GF-D8 (cell line): ENCODE measurements at places on chromosomes 7 and 10.
A peak's percentile ranks its signal among the peaks of the same experiment; 100 is the strongest.

GRCh38 chr7:1961701-1962276, 271.0 kb downstream of the MAD1L1 start:
- no peak for DNase-seq

GRCh38 chr10:75978213-75978612, 546.8 kb downstream of the LRMDA start:
- no peak for DNase-seq

DNA sequence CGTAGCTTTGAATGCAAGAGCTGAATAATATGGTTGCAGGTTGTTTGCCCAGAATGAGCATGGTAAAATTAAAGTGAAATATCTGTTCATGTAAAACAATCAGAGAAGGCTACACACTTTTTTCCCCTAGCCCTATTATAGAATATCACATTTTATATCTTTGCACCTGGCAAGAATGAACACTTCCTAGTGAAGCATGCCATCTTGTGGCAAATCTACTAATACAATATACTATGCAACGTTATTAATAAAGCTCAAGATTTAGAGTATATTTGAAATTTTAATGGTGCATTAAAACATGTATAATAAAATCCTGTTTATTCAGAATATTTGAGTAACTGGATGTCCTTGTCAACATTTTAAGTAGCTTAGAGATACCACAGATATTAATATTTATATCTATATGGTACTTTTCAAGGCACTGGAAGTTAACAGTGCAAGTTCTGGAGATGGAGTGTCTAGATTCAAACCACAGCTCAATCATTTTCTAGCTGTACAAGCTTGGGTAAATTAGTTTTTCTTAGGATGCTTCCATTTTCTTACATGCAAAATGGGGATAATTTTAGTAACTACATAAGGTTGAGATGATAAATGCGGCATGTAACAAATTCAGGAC, 643.1 kb upstream of the SEMA3D start:
- DNase-seq: no peak

DNA sequence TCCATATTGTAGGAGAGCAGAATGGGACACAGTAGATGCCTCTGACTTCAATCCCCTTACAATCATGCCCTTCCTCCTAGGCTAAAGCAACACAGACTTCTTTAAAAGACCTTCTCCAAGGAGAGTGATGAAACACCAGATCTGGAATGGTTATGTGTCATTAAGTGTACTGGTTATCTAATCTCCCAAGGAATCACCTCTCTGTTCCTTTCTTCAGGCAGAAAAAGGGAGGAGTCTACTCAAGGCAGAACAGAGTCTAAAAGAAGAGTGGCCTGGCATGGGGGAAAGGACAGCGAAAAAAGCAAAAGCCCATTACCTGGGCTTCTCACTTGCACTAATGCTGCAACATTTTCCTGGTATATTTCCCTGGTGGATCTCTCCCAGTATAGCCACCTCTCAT, 2.9 kb downstream of the ELMO1 start:
- DNase-seq: no peak

DNA sequence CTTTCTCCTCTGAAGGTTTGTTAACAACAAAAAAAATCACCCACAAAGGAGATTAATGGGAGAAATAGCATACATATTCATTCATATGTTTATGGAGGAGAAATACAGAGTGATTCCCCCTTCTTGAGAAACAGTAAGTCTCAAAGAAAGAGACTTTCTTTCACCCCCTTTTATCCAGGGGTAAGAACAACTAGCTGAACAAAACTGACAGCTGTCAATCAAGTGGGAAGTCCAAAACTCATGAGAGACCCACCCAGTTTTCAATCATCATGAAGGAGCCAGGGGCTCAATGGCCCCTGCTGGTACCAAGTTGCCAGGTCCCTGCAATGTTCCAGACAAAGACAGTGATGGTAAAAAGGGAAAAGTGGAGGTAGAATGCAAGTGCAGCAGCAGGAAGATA, 1.9 kb upstream of the CYP3A43 start:
- no peak for DNase-seq

DNA sequence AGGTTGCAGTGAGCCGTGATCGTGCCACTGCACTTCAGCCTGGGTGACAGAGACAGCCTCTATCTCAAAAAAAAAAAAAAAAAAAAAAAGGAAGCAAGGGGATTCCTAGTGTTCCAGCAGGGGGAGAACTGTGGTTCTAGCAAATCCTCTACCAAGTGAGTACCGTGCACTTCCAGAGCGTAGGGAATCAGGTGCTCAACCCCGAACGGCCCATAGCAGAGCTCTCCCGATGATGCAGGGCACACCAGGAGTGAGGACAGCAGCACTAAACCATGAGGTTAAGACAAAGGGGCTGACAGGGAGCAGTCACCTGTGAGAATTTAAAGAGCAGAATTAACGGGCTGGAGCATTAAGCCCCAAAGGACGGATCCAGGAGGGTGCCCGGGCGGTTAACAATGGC, 173.6 kb downstream of the PTPRN2 start:
- no peak for DNase-seq

GRCh38 chr10:81031774-81032173, 494.1 kb downstream of the SH2D4B start:
- no peak for DNase-seq

- DNase-seq: no peak
These were observed 55.1 kb downstream of the KCTD7 start for GRCh38 chr7:66683770-66684123.

- DNase-seq: no peak
These were observed 303.8 kb upstream of the MKI67 start for GRCh38 chr10:128429835-128430513.

DNA sequence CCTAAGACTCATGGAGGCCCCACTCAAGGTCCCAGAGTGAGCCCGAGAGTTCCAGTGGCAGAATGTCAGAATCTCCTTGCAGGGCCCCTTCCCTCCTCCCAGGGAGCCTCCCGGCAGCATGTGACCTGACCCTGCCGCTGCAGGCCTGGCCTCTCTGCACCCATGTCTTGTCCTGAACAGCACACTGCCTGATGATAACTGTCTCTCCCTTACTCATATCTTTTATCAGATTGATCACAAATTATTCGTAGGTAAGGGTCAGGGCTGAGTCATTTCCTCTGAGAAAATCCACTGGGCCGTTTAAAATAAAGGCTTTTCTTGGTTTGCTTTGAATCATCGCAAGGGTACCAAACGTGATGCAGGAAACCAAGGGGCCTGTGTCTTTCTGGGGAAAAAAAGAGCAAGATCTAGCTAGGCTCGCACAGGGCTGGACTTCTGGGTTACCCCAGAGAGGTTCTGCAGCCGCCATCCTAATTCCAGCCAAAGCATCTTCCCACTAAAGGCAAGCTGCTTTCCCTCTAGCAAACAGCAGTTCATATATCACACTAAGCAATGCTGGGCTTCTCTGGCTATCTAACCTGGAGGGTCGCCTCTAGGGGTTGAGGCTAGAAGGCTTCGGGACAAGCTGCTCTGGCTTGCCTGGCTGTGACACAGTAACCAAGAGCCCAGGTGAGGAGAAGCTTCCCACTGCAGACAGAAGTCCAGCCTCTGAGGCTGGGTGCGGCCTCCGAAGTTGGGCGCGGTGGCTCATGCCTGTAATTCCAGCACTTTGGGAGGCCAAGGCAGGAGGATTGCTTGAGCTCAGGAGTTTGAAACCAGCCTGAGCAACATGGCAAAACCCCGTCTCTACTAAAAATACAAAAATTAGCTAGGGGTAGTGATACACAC, 104.9 kb downstream of the SPDYE5 start:
- DNase-seq: no peak

DNA sequence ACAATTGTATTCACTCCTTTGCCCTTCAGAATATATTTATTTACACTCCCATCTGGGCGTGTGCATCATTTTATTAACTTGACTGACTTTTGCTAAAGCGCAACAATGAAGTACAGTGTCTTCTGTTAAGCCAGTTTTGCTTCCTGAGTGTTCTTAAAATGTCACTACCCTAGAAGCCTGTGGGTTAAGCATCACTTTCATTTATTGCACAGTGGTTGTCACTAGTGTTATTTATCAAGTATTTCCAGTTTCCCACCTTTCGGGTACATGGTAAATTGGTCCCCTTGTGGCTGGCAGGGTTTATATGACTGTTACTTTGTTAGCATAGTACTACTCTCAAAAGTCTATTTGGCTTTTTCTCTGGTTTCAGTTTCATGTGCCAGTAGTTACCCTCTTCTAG, 3.3 kb downstream of the HILPDA start:
- DNase-seq: no peak

- DNase-seq: no peak
These were observed 27.9 kb upstream of the PPP2R2D start for GRCh38 chr10:131872827-131873375.

GRCh38 chr7:157427811-157428553, 91.2 kb downstream of the DNAJB6 start:
- DNase-seq: no peak

- DNase-seq: no peak
These were observed 46.2 kb upstream of the SLC39A12 start for GRCh38 chr10:17905491-17905890.

DNA sequence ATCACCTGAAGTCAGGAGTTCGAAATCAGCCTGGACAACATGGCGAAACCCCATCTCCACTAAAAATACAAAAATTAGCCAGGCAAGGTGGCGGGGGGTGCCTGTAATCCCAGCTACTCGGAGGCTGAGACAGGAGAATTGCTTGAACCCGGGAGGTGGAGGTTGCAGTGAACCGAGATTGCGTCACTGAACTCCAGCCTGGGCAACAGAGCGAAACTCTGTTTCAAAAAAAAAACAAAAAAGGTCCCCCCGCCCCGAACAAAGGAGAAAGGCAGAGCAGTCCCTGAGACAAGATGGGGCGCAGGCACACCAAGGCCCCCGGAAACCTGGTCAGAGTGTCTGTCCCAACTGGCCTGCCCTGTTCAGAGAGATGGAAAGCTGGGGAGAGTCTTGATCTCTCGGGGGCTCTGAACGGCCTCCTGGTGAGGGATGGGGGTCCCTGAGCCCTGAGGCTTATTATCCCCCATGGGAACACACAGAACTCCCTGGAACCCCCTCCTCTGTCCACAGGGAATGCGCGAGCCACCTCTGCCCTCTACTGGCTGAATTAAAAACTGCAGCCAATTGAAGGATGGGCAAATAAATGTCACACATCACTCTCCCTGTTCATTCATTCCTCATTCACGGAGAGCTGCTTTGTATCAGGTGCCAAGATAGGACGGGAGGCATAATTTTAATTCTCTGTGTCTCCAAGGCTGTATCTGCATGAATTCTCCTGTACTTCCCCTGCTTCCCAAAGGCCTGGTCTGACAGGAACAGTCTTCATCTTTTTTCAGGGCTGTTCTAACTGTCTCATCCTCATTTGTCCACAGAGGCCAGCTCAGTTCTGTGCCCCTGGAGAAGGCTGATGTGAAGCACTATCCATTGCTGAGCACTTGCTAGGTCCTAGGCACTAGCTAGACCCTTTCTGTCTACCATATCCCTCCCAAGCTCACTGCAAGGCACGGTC, 28.9 kb downstream of the MAT1A start:
- DNase-seq: no peak

GRCh38 chr10:70163448-70163847, 6.9 kb downstream of the SAR1A start:
- no peak for DNase-seq

GRCh38 chr10:91520661-91521060, 110.5 kb downstream of the HECTD2 start:
- DNase-seq: no peak

GRCh38 chr10:42646687-42647640, 8.6 kb upstream of the ZNF33B start:
- DNase-seq: no peak

DNA sequence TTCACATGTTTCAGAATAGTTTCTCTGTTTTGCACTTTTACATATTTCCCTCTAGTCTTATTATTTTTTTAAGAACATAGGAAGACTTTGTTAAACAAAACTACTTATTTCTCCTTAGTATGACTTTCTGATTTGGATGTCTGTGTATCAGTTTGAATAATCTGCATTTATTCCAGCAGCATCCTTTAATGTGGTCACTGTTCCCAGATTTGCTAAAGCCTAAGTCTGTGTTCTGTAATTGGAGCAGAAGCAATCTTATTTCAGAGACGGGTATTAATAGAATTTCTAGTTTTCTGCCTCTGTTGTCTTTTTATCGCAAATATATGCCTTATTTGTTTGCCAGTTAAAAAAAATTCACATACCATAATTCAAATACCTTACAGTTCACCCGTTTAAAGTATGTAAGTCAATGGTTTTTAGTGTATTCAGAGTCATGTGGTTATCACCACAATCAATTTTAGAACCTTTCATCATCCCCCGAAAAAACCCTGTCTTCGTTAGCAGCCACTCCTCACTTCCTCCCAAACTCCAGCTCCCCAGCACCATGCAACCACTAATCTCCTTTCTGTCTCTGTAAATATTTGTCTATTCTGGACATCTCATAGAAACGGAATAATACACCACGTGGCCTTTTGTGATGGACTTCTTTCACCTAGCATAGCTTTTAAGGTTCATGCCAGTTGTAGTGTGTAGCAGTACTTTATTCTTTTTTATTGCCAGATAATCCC, 58.7 kb downstream of the INPP5F start:
- peak; percentile 84 for DNase-seq

GRCh38 chr10:124433461-124433860, 14.7 kb upstream of the OAT start:
- DNase-seq: no peak

DNA sequence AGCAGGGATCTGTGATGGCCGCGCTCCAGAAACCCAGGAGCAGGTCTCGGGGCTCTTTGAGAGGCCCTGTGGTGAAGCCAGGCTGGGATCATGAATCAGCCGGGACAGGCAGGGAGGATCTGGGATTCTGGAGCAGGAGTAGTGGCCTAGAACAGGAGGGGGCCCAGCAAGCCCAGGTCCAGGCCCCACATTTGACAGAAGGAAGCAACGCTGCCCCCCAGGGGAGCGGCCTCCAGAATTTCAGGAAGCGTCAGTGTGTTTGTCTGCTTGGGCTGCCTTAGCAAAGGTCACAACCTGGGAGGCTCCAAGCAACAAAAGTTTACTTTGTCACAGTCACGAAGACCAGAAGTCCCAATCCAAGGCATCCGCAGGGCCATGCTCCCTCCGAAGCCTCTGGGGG, 36.8 kb downstream of the CLRN3 start:
- DNase-seq: no peak

DNA sequence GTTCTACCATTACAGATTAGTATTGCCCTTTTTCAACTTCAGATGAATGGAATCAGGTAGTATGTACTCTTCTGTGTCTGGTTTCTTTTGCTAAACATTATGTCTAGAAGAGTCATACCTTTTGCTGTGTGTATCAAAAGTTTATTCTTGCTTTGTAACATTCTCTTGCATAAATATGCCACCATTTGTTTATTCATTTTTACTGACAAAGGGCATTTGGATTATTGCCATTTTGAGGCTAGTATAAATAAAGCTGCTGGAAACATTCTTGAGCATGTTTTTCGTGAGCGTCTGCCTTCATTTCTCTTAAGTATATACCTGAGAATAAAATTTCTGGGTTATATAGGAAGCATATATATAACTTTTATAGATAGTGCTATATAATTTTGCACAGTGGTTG, 121.7 kb upstream of the CSTF2T start:
- DNase-seq: no peak

GRCh38 chr10:128274938-128275337, 148.7 kb upstream of the MKI67 start:
- no peak for DNase-seq

- no peak for DNase-seq
These were observed at the start of gene SUN1 for GRCh38 chr7:832167-832967. TSS of gene SUN1 (plus strand) at chr7:832476. CDS start at chr7:832525, 49 bp downstream.
